GM23248 (cell line): ENCODE measurements at places on chromosomes 7 and 10. TPM values are rescaled to one million over a fixed set of nuclear protein-coding genes. Genes with fewer than 3 reads are reported as not detected.

DNA sequence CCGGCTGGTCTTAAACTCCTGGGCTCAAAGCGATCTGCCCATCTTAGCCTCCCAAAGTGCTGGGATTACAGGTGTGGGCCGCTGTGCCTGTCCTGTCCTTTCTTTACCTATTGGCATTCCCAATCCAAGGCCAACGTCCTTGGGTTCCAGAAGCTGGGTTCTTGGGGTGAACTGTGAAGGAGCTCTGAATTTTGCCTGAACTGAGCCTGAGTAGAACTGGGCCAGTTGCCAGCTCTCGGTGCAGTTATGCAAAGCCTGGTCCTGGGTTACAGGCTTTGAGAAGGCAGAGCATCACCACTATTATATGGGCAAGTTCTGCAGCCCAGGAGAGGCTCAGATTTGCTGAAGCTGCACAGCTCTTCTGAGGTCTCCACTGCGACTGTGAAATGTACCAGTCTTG is 24.6 kb upstream of the SH2D4B start:
- no peak for DNase-seq

DNA sequence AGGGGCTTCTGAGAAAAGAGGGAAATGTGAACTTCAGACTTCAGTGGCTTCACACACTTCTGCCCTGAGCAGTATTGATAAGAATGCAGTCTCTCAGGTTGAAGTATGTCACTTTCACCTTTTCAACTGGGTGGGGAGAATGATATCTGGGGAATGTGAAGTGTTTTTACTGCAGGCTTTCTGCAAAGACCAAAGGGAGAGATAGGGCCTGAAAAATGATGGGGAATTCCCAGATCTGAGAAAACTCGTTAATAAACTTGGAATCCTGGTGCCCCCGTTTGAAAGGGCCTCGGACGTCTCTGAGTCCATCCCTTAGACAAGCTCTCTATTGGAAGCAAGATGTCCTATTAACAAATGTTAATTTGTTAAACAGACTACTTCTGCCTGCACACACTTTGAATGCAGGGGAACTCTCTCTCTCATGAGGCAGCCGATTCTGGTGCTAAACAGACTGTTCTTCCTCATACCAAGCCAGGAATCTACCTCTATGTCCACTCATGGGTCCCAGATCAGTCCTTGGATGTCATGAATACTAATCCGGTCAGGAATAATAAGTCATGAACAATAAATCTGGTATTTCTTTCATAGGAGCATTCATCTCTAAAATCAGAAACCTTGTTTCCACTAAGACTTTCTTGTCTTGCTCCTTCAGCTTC is 193.6 kb downstream of the JCAD start:
- no peak for DNase-seq

DNA sequence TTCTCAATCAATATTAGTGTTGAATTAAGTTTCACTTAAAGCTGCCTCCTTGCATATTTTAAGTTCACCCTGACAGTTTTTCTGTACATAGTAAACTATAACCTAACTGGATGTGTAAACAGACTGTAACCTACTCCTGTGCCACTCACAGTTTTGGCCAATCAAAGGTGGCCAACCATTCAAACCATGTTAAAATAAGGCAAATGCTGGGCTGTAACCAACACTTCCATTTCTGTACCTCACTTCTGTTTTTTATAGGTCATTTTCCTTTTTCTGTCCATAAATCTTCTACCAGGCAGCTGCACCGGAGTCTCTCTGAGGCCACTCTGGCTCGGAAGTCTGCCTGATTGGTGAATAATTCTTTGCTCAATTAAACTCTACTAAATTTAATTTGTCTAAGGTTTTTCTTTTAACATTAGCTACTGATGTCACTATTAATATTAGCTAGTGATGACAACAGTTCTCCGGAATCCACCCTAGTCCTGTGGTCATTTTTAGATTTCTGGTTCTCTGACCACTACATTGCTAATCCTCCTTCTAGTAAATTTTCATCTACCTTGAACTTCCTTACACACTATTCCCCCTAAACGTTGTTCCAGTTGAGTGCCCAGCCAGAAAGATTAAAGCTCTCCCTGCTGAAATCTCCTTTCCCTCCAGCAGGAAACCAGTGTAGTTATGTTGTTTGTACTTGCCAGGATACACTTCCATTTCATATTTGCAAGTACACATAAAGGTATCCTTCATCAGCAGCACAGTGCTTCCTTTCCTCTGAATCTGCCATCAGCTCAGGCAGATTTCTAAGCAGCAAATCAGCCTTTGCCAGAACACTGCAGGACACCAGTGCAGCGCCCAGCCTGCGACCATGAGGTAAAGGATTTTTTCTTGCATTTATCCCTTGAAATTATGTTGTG is 18.6 kb upstream of the IFIT2 start:
- peak; percentile 69 for DNase-seq

GRCh38 chr10:60110739-60111138 is 204.4 kb upstream of the CCDC6 start:
- DNase-seq, result no peak

DNA sequence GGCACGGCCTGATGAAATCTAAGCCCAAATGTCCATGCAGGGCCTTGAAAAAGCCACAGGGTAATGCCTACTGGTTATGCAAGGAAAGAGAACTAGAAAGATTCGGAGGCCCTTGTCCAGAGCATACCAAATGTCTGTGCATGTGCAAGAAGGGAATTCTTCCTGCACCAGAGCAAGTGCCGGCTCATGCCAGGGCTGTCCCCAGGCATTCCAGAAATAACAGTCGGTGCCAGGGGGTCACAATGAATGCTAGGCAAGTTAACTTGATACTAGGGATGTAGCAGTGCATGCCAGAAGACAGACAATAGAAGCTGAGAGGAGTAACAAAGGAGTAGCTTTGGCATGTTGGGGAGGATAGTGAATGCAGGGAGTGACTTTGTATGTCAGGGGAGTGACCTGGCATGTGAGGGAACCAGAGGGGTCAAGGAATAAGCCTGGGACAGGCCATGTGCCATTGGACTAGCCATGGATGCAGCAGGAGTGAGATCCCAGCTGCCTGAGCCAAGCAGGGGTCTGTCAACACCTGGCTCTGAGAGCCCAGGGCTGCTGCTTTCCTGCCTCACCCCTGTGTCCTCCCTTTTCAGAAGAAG is 119.5 kb upstream of the UNC5B start:
- DNase-seq, result no peak

- DNase-seq, result no peak
Measured at GRCh38 chr7:25180592-25180923, 47.7 kb downstream of the NPVF start.

GRCh38 chr10:357201-357950 is 222.1 kb downstream of the ZMYND11 start:
- DNase-seq, result no peak

Gene ZNF727
- polyA plus RNA-seq, result not detected in 2 replicates

Gene GATA3
- not detected in 2 replicates for polyA plus RNA-seq
